ENCODE measurements at places on chromosomes 1 and 21.
A peak's percentile ranks its signal among the peaks of the same experiment; 100 is the strongest.

- DNase-seq: no peak
These were observed 669 bp downstream of the KCNQ4 start for GRCh38 chr1:40784141-40784770.

DNA sequence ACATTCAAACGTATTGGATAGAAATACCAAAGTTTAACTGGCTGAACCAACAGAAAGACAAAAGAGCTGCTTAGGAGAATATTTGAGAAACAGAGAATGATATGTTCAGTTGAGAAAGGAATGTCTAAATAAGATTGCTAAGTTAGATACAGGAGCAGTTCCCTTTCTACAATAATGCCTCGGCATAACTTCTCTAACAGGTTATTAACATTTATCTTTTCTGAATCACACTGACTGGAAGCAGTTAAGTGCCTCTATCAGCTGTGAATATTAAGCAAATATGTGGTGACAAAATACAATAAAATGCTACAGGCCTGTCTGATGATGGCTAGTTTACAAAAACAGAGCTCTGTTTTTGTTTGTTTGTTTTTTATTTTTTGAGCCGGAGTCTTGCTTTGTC, 121.9 kb downstream of the KCNK1 start:
- DNase-seq: no peak

GRCh38 chr1:226571893-226572292, 23.3 kb downstream of the STUM start:
- no peak for DNase-seq

DNA sequence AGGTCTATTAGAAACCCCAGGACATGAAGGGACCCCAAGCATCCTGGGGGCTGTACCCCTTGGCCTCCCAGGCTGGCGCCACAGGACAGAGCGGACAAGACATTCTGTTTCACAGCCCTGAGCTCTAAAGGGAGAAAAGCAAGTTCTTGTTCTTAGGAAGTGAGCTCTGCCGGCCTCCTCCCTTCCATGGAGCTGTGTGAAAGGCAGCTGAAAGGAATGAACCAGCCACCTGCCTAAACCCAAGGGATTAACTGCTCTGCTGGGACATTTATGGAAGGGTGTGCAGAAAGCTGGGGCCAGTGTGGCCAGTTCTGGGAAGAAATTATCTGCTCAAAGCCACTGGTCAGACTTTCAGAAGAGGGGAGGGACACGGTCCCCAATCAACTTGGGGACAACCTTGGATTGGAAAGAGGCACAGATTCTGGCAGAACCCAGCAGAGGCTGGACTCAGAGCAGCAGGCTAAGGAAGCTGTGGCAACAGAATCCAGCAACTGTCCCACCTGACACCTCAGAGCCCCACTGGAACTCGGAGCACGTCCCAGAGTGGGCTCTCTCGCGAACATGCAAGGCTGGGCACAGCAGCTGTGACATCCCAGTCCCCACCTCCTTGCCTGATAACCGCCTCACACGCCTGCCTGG, 2.1 kb downstream of the KLHL21 start:
- no peak for DNase-seq

DNA sequence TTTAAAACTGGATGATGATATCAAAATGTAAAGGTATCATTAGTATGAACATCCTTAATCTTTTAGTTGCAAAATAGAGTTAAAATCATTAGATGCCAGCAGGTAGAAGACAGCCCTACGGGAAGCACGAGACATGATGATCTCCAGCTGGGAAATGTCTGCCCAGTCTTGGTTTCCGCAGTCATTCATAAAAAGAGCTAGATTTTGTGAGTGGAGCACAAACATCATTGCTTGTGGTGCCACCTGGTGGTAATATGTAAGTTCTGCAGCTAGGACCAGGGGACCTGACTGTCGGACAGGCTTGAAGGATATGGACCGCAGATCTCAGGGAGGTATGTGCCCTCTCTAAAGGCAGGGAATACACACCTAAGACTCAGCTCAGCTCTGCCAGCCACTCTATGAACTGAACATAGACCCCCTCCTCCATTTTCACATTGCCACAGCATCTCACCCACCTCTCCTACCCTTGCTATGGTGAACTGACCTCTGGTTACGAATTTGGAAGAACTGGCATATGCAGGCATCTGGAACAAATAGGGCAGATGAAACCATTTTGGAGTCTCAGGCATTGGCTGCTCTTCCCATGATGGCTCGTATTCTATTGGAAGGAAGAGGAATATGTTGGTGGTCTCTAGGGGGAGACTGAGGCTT, 9.2 kb downstream of the FCMR start:
- peak; percentile 77 for DNase-seq

- no peak for DNase-seq
These were observed 105.8 kb downstream of the SMYD2 start for GRCh38 chr1:214386747-214387146.

GRCh38 chr21:42227909-42228708, 9.2 kb downstream of the ABCG1 start:
- no peak for DNase-seq

Data from cerebellar nuclear complex (tissue), 1 donor.